ENCODE measurements at places on chromosomes 7 and 10. TPM values are rescaled to one million over a fixed set of nuclear protein-coding genes. Genes with fewer than 3 reads are reported as not detected.

Gene NYAP1
- not detected for total RNA-seq

Gene TBX20
- 0.27 TPM for total RNA-seq

Gene ZNF117
- total RNA-seq = 10.5 TPM

Gene ACBD7
- 0.73 TPM for total RNA-seq

Gene SFTPA2
- total RNA-seq = not detected

DNA sequence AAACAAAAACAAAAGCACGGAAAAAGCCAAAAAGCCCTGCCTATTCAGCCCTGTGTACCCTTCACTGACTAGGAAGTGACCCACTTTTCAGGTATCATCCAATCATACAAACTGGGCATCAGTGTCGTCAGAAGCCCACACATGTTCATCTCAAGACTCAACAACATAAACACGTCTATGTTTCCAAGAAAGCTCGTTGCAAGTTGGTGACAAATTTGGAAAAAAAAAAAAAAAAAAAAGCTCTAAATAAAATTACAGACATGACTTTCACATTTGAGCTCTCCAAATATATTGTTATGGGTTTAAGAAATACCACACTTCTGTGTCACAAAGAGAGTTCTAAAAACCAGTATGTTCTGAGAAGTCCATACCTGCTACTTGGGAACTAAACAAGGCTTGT lies 204.7 kb upstream of the KLF14 start:
- peak overlapping the region; percentile 93 for H3K27ac ChIP-seq
- peaks cover 43% of the 10 kb centered on the region for H3K4me1 ChIP-seq
- H3K27me3 ChIP-seq = no peaks in the 10 kb centered on the region
- H3K4me3 ChIP-seq = no peak overlapping the region

GRCh38 chr7:112510001-112510742 lies 29.4 kb downstream of the LSMEM1 start:
- H3K4me1 ChIP-seq = no peaks in the 10 kb centered on the region
- no peak for DNase-seq
- H3K4me3 ChIP-seq = no peak overlapping the region
- H3K27me3 ChIP-seq = no peaks in the 10 kb centered on the region
- no peak overlapping the region for H3K27ac ChIP-seq

GRCh38 chr7:156854654-156855053 lies 38.3 kb downstream of the LMBR1 start:
- no peak overlapping the region for H3K4me3 ChIP-seq
- DNase-seq = no peak
- no peaks in the 10 kb centered on the region for H3K36me3 ChIP-seq
- no peak overlapping the region for H3K27ac ChIP-seq

DNA sequence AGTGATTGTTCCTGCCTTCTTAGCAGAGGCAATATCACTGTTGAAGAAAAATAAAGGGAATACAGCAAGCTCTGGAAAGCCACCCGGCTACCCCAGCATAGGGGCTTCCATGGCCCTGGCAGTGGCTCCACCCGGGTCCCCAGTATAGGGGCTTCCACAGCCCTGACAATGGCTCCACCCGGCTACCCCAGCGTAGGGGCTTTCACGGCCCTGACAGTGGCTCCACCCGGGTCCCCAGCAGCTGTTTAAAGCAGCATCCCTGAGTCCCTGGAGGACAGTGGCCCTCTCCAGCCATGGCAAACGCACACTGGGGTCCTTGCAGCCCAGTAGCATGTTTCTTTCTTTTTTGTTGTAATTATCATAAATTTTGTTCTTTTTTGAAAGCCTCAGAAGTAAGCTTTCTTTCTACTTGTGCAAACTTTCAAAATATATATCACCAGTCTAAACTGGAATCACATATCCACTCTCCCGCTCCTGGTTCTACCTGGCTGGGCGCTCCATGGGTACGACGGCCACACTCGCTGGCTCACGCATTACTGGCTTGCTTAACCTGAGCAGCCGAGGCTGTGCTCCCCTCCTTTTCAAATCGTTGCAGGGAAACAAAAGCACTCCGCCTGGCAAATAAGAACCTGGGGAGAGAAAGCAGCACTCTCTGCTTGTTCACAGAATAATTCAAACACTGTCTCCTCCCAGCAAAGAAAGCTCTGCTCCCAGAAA lies 62.1 kb downstream of the TCERG1L start:
- no peaks in the 10 kb centered on the region for H3K27me3 ChIP-seq
- no peak overlapping the region for H3K4me3 ChIP-seq
- DNase-seq = peak; percentile 69
- no peaks in the 10 kb centered on the region for H3K36me3 ChIP-seq
- peak overlapping the region; percentile 53 for H3K27ac ChIP-seq

GRCh38 chr7:113207931-113208330 lies 89.6 kb upstream of the SMIM30 start:
- no peak overlapping the region for H3K27ac ChIP-seq
- no peaks in the 10 kb centered on the region for H3K36me3 ChIP-seq
- no peak for DNase-seq
- no peaks in the 10 kb centered on the region for H3K27me3 ChIP-seq

DNA sequence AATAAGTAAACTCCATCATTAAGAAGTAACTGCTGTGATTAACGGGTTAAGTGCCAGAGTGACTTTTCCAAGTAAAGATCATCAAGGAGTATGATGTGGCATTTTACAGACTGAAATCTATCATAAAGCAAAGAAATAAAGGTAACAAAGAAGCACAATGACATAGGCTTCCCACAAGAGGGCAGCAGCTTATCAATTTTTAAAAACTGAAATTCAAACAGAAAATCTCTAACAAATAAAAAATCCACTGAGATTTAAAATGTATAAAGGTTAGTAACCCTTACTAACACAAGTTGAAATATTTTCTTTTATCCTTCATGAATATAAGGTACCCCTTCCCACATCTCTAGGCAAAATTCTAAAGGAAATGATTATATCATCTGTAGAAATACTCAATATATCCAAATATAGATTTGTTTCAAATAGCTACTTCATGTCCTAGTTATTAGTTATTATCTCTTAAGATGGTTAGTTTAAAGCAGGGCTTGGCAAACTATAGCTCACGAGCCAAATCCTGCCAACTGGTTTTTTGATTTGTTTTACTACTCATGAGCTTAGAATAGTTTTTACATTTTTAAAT lies 29.2 kb downstream of the FAM3C start:
- H3K36me3 ChIP-seq = peaks cover 5% of the 10 kb centered on the region
- peaks cover 5% of the 10 kb centered on the region for H3K4me1 ChIP-seq
- H3K27me3 ChIP-seq = no peaks in the 10 kb centered on the region

DNA sequence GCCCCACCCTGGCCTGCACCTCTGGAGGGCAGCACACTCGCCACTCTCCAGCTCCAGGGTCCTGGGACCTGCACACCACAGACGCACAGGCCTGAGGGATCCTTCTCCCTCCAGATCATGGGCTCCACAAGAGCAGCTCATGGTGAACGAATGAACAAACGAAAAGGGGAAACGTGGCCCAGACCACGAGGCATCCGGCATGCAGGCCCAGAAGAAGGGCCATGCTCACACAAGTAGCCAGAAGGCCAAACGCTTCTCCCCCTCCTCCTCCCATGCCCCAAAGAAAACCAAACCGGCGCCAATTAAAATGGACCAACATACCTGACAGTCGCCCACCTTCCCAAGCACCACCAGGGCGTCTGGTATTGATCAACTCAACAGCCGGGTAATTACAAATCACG lies 30.4 kb downstream of the MAD1L1 start:
- no peaks in the 10 kb centered on the region for H3K36me3 ChIP-seq
- no peak for DNase-seq
- no peaks in the 10 kb centered on the region for H3K27me3 ChIP-seq

- DNase-seq = no peak
- no peaks in the 10 kb centered on the region for H3K27me3 ChIP-seq
- no peaks in the 10 kb centered on the region for H3K4me1 ChIP-seq
- no peaks in the 10 kb centered on the region for H3K36me3 ChIP-seq
Observed at GRCh38 chr7:3733541-3734140, 432.6 kb downstream of the SDK1 start.

- H3K4me3 ChIP-seq = no peak overlapping the region
- no peak for DNase-seq
- no peaks in the 10 kb centered on the region for H3K27me3 ChIP-seq
- no peaks in the 10 kb centered on the region for H3K4me1 ChIP-seq
Observed at GRCh38 chr7:142379201-142379885, 121.5 kb upstream of the PRSS58 start.

GRCh38 chr10:71860243-71861029 lies 9.4 kb upstream of the PSAP start:
- DNase-seq = peak; percentile 97
- H3K27ac ChIP-seq = peak overlapping the region; percentile 86
- peaks cover 10% of the 10 kb centered on the region for H3K4me1 ChIP-seq

DNA sequence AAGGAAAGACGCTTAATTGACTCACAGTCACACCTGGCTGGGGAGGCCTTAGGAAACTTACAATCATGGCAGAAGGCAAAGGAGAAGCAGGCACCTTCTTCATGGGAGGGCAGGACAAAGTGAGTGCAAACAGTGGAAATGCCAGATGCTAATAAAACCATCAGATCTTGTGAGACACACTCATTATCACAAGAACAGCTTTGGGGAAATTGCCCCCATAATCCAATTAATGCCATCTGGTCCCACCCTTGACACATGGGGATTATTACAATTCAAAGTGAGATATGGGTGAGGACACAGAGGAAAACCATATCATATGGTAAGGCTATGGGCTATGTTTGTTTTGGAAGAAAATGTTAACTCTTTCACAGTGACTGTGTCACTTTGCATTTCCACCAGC lies 1272.5 kb upstream of the CELF2 start:
- H3K4me1 ChIP-seq = no peaks in the 10 kb centered on the region
- H3K27ac ChIP-seq = no peak overlapping the region
- no peak for DNase-seq
- H3K36me3 ChIP-seq = no peaks in the 10 kb centered on the region
- no peaks in the 10 kb centered on the region for H3K27me3 ChIP-seq
- H3K4me3 ChIP-seq = no peak overlapping the region

GRCh38 chr7:123417580-123417979 lies 116.8 kb downstream of the IQUB start:
- H3K36me3 ChIP-seq = no peaks in the 10 kb centered on the region
- H3K27ac ChIP-seq = no peak overlapping the region
- H3K27me3 ChIP-seq = no peaks in the 10 kb centered on the region
- no peak overlapping the region for H3K4me3 ChIP-seq
- DNase-seq = no peak

All from thyroid gland (tissue), 4 donors.